ENCODE measurements at places on chromosomes 13 and 19.

DNA sequence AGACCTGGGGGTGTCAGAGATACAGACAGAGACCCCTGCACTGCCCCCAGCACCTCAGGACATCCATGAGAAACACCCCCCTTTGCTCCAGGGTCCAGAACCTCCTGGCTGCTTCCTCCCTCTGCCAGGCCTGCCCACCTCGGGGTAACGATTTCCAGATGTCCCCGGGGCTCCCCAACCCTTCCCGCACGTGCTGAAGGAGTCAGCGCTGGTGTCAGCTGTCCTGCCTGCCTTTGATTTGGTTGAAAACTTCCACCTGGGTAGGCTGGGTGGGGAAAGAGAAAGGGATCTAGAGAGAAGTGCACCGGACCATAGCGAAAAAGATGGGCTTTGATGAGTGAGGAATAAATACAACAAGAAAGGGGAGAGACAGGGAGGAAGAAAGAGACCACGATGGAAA is 1.5 kb upstream of the CGB7 start:
- DNase-seq: no peak

DNA sequence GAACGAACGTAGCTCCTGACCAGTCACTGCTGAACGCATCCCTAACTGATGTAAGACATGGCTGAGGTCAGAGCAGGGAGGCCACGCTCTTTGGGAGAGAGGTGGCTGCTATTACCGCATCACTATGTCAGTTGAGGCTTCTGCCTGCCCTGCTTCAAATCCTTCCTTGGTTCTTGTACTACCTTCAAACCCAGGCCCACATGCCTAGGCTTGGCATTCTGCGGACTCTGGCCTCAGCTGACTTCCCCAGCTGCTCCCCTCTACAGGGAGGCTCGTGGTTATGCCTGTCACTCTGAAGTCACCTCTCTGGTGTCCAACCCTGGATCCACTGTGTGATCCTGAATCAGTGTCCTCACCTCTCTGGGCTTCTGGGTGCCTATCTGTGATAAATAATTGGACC is 14.8 kb upstream of the MEIS3 start:
- no peak for DNase-seq

GRCh38 chr19:31880283-31880682 is 465.1 kb upstream of the ZNF507 start:
- no peak for DNase-seq

GRCh38 chr19:54418030-54418929 is 3.0 kb downstream of the TTYH1 start:
- DNase-seq: no peak

DNA sequence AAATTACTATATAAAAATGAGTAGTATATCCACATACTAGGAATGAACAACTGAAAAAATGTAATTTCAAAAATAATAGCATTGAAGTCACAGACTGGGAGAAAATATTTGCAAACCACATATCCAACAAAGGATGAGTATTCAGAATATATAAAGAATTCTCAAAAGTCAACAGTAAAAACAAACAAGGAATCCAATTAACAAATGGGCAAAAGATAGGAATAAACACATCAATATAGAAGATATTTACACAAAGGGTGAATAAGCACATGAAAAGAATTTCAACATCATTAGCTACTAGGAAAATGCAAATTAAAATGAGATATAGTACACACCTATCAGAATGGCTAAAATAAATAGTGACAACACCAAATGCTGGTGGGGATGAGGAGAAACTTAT is 37.0 kb downstream of the MYCBP2 start:
- no peak for DNase-seq

- DNase-seq: no peak
These were observed 525.1 kb downstream of the MYO16 start for GRCh38 chr13:109154546-109154945.

- DNase-seq: no peak
These were observed 2232.7 kb downstream of the PCDH9 start for GRCh38 chr13:64997438-64997837.

DNA sequence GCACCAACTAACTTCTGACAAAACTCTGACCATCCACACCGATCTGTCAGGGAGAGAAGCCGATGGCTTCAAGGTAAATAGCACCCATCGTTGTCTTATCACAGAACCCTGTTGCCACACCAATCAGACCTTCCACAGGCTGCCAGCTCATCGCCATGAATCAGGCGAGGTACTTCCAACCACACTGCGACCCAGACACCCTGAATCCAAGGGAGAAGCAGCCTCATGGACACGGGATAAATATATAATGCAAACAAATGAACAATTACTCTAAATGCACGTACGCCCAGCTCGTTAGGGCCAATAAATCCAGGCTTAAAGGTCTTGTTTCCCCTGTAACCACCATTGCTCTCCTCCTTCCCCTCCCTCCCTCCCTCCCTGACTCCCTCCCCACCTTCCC is 20.8 kb downstream of the RANBP3 start:
- no peak for DNase-seq

GRCh38 chr19:13109361-13110098 is 6.9 kb upstream of the LYL1 start:
- no peak for DNase-seq

DNA sequence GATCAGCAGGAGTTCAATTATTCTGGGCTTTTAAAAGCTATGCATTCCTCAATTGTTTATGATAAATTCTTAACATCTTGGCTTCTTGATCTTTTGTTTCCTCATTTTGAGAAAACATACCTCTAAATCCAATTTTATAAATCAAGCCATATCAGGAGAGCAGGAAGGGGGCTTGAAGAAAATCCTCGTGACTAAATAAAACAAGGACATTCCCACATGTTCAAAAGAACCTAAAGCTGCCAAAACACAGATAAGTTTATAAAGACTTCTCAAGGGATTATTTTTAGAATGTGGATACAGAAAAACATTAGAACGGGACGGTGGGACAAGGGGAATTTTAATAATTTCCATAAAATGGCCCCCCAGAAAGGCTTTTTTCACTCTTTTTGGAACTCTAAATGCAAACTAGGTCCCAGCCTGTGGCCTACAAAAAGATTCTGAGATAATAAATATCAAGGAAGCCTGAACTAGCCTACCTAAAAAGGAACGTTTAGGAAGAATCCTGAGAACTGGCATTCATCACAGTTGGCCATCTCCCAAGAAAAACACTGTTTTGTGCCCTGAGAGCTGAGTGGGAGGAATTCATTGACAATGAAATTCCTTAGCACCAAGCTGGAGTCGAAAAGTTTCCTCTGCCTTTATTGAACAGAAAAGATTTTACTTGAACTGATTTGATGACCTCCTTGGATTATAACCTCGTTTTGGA is 30.1 kb downstream of the ZAR1L start:
- DNase-seq: no peak

DNA sequence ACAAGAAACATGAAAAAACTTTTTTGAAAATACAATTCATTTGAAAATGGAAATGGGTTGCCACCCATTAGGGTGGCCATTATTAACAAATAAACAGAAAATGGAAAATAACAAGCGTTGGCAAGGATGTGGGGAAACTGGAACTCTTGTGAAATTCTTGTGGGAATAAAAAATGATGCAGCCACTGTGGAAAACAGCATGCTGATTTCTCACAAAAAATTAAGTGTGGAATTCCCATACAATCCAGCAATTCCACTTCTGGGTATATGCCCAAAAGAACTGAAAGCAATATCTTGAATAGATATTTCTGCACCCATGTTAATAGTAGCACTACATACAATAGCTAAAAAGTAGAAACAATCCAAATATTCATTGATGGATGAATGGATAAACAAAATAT is 165.2 kb downstream of the DCLK1 start:
- DNase-seq: no peak

DNA sequence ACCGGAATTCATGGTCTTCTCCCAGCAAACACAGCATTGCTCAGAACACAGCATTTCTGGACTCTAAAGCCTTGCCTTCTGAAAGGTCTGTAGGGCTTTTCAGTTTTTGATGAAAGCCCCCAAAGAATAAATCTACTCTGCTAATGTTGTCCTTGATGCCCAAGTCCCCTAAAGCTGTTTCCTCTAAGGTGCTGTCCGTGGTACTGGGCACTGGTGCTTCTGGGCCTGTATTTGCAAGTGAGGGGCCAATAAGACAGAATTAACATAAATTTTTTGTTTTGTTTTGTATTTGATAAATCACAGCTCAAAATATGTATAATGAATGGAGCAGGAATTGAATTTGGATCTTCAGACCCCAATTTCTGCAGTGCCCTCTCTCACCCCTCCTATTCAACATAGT is 12.1 kb upstream of the LGALS13 start:
- no peak for DNase-seq

GRCh38 chr19:50835785-50836542 is 2.6 kb upstream of the KLK15 start:
- peak; percentile 61 for DNase-seq

- DNase-seq: no peak
These were observed 30.4 kb downstream of the SLC25A15 start for GRCh38 chr13:40819797-40820315.

- DNase-seq: no peak
These were observed 103.8 kb downstream of the SLC10A2 start for GRCh38 chr13:102962430-102962829.

- DNase-seq: no peak
These were observed 20.4 kb upstream of the OBI1 start for GRCh38 chr13:78679329-78679728.

DNA sequence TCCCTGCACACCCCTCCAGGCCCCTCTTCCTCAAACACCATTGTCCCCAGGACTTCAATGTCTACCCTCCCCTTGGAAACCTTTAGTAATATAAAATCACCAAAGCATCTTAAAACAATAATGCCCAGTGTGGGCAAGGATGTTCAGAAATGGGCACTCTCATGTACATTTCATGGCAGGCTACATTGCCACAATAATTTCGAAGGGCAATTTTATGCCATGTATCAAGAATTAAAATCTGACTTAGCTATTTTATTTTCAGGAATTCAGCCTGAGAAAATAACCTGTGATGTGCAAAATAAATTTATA is 35.8 kb upstream of the IGSF23 start:
- no peak for DNase-seq

DNA sequence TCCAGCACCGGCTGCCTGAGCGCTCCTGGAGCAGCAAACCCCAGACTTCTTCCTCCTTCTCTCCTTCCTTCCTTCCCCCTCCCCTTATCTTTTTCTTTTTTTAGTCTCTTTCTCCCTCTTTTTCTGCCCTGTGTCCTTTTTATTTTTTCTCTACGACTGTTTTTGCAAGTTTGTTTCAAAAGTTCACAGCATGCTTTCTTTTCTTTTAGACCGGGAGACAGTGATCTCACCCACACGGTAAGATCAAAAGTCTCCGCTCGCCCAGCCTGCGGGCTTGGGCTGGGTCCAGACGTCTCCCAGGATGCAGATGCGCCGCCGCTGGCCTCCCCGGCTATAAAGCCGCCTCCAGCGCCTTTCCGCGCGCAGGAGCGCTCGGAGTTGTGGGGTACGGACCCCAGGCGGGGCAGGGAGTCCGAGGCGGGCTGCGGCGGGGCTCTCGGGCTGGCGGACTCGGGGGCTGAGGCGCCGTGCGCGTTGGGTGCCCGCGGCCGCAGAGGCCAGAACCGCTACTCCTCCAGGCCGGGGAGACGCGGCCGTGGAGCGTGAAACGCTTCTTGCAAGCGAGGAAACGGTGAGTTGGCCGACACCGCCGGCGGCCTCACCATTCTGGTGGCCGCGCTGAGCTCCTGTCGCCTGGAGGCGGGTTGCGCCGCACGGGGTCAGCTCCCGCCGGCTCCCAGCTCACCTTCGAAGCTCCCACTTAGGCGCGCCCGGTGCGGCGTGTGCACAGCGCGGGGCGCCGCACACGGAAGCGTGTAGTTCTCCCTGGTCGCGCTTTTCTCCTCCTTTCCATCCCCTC is 2.0 kb upstream of the TSHZ3 start:
- no peak for DNase-seq

DNA sequence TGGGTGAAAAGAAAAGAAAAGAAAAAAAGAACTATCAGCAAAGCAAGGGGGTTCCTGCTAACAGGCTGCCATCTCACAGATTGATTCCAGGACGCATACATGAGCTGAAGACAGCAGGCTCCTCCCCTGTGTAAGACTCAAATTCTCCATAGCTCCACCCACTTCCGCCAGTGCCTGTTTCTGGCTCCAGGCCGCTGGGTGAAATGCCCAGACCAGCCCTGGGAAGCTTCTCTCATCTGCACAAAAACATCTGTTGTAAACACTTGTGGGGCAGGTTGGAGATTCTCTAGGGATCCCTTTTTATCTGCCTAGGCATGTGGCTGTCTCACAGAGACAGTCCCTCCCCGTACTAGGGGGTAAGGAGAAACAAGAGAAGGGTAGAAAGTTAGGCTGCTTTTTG is 1054.4 kb upstream of the SPRY2 start:
- DNase-seq: no peak

DNA sequence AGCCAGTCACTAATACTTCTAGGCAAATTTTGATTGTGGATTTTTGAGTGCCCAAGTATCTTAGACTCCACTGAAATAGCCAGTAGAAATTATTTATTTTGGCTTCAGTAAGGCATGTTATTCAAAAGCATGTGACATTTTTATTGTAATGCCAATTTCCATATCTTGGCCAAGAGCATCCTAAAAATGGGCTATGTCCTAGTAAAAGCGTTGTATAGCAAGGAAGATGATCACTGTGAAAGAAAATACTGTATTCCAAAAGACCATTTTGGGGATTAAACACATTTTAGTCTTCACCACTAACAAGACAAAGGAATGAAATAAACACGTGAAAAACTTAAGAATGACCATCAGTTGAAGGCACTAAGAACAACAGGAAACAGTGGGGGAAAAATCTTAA is 149.1 kb downstream of the NUFIP1 start:
- no peak for DNase-seq
